ENCODE measurements at places on chromosomes 7 and 10.

- DNase-seq = no peak
These were observed 779.3 kb downstream of the INHBA start for GRCh38 chr7:40923626-40924025.

DNA sequence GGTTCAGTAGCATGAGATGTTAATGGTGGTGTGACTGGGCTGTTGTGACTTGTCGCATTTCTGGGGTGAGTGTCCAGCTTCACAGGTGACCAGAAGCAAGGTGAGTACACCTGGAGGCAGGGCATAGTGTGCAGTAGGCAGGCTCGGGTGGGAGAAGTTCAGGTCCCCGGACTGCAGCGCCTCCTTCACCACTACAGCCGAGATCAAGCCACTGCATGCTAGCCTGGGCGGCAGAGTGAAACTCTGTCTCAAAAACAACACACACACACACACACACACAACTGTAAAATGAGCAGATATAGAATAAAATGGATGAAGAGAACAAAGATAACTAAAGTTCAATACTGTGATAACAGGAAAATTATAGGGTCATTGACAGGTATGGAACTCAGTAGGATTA lies 11.1 kb upstream of the PARD3 start:
- no peak for DNase-seq

DNA sequence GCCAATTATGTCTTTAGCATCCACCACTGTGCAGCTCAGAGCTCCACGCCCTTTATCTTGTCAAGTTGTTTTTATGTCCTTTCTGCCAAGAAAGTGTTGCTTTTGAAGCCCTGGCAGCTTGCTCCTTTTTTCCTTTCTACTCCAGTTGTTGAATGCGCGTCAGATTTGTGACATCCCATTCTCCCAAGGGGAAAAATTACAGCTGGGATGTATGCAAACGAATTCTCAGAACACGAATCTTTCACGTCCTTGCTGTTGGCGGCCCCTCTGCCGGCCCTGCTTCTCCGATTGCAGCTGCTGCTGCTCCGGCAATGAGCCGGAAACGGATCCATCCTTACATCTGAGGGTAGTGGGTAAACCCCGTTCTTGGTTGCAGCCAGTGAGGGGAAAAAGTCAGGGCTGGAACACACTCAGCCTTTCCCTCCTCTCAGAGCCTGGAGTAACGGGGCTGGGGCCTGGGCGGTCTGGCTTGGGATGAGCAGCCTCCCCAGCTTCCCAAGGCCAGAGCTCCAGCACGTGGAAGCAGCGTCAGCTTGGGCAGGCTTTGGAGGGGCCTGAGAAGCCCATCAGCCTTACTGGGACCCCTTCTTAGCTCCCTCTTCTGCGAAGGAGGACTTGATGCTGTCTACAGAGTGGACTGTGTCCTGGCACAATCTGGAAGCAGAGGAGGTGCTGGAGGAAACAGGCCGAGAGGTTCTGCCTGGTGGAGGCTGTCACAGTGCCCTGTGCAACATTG lies 79.0 kb upstream of the CHST15 start:
- no peak for DNase-seq

DNA sequence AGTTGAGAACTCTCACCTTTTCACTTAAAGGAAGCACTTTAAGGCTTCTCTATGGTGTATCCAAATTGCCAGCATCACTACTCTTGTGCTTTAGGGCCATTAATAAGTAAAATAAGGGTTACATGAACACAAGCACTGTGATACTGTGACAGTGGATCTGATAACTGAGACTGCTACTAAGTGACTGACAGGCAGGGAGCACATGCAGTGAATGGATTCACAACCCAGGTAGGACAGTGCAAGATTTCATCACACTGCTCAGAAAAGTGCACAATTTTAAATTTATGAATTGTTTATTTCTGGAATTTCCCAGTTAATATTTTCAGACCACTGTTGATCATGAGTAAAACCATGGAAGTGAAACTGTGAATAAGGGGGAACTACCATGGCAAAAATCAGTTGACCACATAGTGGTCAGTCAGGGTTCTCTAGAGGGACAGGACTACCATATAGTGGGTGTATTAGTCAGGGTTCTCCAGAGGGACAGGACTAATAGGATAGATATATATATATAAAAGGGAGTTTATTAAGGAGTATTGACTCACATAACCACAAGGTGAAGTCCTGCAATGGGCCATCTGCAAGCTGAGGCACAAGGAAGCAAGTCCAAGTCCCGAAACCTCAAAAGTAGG lies 20.9 kb upstream of the CYP51A1 start:
- DNase-seq = no peak

DNA sequence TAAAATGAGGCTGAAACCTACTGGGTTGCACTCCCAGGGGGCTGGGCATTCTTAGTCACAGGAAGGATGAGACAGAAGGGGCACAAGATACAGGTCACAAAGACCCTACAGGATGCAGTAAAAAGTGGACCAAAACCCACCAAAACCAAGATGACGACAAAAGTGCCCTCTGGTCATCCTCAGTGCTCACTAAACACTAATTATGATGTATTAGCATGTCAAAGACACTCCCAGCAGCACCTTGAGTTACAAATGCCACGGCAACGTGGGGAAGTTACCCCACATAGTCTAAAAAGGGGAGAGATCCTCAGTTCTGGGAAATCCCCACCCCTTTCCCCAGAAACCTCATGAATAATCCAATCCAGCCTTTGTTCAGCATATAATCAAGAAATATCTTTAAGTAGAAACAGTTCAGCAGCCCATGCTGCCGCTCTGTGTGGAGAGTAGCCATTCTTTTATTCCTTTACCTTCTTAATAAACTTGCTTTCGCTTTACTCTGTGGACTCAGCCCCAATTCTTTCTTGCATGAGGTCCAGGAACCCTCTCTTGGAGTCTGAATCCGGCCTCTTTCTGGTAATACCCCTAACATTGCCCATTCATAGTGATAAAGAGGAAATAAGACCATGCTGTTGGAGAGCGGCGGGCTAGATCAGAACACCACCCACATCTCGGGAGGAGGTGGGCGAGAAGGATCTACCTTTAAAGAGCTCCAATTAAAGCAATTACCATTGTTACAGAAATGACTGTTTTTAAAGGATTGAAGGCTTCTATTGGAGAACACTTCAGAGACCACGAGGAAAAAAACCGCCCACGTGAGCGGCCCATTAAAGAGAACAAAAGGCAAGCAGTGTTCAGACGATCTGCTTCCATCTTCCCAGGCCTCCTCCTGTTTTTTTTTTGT lies 170.9 kb downstream of the USP6NL start:
- no peak for DNase-seq

DNA sequence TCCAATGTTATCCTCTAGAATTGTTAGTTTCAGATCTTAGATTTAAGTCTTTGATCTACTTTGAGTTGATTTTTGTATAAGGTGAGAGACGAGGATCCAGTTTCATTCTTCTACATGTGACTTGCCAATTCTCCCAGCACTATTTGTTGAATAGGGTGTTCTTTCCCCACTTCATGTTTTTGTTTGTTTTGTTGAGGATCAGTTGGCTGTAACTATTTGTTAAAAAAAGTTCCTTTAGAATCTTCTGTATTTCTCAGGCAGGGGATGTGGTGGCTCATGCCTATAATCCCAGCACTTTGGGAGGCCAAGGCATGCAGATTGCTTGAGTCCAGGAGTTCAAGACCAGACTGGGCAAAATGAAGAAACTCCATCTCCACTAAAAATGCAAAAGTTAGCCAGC lies 151.8 kb downstream of the JMJD1C start:
- no peak for DNase-seq

GRCh38 chr7:112887337-112887736 lies 97.1 kb upstream of the TMEM168 start:
- DNase-seq = no peak

- DNase-seq = no peak
These were observed 45.9 kb downstream of the CREM start for GRCh38 chr10:35172574-35172973.

DNA sequence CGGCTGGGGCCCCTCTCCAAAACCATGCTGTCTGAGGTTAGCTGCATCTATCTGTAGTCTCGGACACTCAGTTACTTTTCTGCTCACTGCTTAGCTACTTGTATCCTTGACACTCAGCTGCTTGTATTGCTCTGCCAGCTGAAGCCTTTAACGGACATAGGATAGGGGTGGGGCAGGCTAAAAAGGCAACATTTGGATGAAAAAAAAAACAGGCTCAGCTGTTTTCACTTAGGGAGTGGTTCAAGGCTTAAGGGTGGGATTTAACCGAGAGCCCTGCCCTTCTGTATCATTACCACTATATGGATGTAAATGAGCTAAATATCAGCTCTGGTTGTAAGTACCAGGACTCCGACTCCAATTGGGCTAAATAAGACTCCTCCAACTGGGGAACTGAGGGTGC lies 28.6 kb downstream of the LSMEM1 start:
- DNase-seq = no peak

DNA sequence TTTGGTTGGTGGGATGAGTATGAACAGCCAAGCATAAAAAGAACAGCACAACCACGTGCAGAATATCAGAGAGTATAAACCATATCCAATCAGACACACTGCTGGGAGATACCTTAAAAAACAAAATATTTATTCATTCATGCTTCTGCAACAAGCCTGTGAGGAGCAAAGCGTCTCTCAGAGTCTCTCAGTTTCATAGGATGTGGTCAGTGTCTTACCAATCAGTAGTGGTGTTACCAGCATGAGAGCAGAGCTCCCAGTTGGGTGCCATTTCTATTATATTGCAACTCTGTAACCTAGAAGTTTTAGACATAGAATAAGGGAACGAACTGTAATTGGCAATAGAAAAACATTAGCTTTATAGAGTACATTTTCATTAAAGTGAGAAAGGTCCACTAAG lies 445.9 kb upstream of the LRRN3 start:
- DNase-seq = no peak

GRCh38 chr7:112414855-112415490 lies 35.3 kb upstream of the IFRD1 start:
- DNase-seq = no peak

- DNase-seq = no peak
These were observed 308.8 kb upstream of the AOAH start for GRCh38 chr7:37033141-37033540.

GRCh38 chr7:46224363-46224762 lies 303.3 kb upstream of the IGFBP3 start:
- no peak for DNase-seq

DNA sequence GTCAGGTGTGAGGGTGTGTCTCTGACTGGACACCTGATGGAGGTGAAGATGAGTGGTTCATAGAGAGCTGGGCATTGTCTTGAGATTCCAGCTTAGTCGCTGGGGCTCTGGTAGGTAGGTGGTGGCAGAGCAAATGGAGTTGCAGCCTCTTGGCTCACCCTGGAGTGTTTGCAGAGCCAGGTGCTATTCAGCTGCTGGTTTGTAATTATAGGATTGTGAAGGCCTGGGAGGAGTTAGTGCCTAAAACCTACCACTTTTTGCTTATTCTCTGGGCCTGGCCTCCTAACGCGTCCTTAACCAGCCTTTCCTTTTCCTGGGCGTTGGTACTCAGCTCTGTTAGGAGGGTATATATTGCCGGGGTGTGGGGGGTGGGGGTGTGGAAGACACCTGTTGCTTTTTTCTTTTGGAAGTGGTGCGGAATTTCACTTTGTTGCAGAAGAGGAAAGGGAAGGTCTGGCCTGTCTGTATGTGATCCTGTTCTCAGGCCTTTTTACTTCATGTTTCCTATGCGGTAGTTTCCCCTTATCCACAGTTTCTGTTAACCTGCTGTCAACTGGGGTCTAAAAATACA lies 3.2 kb downstream of the PPRC1 start:
- no peak for DNase-seq

DNA sequence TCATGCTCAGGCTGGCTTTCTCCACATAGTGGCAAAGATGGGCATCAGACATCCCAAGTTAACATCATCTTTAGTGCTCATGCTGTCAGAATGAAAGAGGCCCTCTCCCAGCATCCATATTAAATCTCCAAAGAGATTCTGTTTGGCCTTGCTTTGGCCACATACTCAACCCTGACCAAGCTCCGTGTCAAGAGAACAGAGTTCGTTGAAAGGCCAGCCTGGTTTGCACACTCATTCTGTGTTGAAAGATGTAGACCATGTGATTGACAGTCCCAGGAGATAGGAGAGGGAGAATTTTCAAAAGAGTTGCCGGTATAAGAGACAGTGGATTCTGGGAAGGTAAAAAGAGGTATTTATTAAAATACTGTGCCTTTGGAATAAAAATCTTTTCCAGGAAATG lies 19.7 kb downstream of the MET start:
- no peak for DNase-seq

DNA sequence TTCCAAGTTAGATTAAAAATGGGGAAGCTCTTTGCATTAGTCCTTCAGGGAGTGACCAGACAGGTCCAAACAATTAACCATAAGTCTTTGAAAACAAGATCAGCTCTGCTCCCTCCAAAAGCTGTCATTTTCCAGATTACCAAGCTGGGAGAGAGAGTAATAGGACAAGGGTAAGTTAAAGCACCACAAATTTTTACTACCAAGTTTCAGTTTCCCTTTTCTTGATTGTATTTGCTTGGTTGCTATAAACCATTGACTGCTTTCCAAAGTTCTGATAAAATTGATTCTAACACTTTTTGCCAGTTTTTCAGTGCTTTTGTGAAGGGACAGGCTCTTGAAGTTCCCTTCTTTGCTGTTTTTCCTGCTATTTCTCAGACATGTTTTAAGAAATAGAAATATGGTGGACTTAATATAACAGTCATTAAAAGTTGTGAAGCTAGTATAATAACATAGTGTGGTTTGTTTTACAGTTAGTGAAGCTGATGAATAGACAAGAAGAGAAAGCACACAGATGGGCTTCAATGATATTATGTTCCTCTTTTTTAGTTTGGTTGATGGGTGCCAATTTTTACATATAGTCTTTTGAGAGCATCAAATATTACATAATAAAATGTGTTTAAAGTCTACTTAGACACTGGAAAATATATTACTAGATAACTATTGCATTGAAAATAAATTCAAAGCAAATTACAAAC lies 40.0 kb upstream of the ZNF365 start:
- DNase-seq = no peak

GRCh38 chr10:88386204-88386788 lies 196.8 kb downstream of the RNLS start:
- no peak for DNase-seq

GRCh38 chr10:71434760-71435394 lies 38.2 kb downstream of the CDH23 start:
- DNase-seq = no peak

- DNase-seq = no peak
These were observed 52.0 kb downstream of the KLRG2 start for GRCh38 chr7:139431459-139431858.

DNA sequence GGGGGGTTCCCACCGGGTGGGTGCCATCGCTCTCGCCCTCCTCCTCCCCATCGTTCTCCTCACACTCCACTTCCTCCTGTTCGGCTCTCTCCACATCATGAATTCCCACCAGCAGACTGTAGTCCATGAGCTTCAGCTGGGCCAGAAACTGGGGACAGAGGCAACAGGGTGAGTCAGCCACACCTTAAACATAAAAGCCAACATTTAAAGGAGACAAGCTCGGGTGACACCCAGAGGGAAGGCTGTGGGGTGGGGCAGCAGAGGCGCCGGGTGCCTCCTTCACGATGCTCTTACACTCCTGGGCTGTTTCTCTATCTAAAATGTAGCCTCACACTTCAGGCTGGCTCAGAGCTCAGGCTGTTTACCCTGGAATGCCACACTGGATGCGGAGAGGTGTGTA lies 172.5 kb downstream of the PIP4K2A start:
- no peak for DNase-seq

- DNase-seq = no peak
These were observed 20.2 kb downstream of the DHTKD1 start for GRCh38 chr10:12088919-12089318.
